Memory B cell (primary cell): ENCODE measurements at places on chromosomes 1 and 21.

- DNase-seq = no peak
Measured at GRCh38 chr21:26888256-26888655, 43.0 kb upstream of the ADAMTS1 start.

- peak; percentile 97 for DNase-seq
Measured at GRCh38 chr1:28886731-28887418, 27.5 kb upstream of the EPB41 start.

DNA sequence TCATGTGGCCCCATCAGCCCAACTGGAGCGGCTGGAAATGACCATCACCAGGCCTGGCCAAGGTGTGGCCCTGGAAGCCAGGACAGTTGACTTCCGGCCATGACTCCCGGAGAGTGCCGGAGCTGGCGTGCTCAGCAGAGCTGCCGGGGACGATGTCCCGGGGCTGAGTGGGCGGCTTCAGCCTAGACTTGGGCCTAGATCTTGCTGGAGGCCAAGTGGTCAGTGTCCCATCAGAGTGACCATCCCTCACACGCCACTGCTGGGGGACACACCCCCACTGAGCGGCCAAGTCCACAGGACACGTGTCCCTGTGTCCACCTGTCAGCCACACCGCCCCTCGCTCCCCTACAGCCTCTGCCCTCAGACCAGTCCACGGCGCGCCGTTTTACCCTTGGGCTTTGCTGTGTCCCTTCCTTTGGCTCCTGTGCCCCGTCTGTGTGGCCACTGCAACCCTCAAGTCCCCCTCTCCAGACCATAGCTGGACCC is 4.0 kb downstream of the FAAP20 start:
- no peak for DNase-seq

- no peak for DNase-seq
Measured at GRCh38 chr1:37474697-37475379, 458 bp downstream of the ZC3H12A start.

DNA sequence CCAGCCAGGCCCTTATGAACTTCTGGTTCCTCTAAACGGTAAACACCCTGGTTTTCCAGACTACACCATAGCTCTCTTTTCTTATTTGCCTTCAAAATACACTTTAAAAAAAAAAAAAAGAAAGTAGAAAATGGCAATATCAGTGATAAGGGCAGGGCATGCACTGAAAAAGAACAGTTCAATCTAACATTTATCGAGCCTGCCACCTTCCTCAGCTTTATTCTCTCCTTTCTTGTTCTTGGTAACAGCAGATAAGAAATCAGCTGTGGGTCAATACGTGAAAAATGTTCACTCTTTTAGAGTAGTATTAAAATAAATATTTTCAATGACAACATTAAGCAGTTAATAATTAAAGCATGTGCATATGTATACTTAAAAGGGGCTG is 83.1 kb upstream of the ZNF648 start:
- DNase-seq = no peak

DNA sequence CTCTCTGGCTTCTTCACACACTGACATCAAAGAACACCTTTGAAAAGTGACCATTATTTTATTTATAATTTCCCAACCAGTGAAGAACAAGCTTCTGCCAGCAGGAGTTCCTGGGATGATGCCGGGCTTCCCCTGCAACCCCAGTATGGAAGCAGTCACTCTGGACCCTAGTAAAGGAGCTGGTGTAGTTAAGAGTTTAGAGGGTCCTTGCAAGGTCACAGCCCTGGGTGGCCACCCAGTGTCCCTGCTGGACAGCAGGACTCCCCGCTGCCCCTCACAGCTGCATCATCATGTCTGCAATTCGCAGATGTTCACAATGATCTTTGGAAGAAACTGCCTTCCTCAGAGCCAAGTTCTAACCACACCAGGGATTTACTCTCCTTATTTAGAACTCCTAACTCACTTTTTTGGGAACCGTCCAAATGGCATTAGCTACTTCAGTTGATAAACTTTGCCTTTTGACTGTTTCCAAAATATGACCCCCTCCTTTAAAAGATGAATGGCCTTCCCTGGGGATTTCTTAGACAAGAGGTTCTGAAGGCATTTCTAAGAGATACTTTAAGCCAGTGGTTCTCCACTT is 90.6 kb downstream of the HIVEP3 start:
- no peak for DNase-seq

DNA sequence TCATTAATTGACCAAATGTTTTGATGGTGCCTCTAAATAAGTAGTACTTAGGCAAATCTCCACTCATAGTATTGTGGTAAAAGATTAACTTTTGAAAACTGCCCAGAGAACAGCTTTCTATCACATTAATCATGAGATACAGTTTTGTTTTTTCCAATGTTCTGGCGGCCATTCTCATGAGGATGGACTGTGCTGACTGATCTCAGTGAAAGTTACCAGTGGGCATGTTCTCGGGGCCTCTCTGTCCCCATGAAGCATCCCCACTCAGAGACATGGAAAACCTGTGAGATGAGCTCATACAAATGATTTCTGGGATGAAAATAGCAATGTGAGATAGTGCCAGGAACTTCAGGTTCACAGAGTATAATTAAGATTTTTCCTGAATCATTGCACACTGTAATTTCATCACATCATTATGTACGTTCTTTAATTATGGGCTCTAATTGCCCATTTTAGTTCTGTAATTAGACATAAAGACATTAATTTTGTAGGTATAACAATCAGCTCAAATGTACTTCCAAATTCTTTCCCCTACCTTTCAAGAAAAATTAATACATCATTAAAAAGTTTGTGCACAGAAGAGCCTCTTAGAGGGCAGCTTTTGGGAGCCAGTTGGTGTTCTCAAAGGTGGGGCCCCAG is 40.5 kb downstream of the DDR2 start:
- no peak for DNase-seq

DNA sequence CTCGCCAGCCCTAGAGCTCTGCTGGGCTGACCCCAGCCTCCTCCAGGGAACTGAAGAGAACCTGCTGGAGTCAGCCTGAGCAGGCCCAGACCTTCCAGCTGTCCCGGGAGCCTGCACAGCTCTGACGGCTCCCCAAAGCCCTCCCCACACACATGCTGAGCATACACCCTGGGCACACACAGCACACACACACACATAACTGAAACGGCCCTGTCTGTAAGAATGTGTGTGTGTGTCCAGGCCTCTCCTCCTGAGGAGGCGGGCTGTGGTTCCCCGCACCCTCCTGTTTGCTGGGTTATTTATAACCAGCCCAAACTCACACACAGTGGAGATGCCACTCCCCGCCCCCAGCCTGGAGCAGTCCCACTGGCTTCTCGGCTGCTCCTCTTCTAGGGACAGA is 20.2 kb downstream of the SDC3 start:
- no peak for DNase-seq

- no peak for DNase-seq
Measured at GRCh38 chr1:43864111-43865045, 69.2 kb upstream of the ARTN start.

GRCh38 chr1:36502616-36503015 is 19.9 kb upstream of the CSF3R start:
- no peak for DNase-seq

GRCh38 chr1:235984041-235984825 is 80.7 kb downstream of the NID1 start:
- DNase-seq = no peak
